ENCODE measurements at places on chromosomes 1 and 21. TPM values are rescaled to one million over a fixed set of nuclear protein-coding genes. Genes with fewer than 3 reads are reported as not detected.

Gene NPHS2
- not detected for polyA plus RNA-seq

Gene AGRN
- 13.2 TPM for polyA plus RNA-seq

Gene ERI3
- polyA plus RNA-seq, result 56.4 TPM

Gene LYSMD1
- polyA plus RNA-seq, result 3.6 TPM

Gene CYYR1
- polyA plus RNA-seq, result 25.1 TPM

DNA sequence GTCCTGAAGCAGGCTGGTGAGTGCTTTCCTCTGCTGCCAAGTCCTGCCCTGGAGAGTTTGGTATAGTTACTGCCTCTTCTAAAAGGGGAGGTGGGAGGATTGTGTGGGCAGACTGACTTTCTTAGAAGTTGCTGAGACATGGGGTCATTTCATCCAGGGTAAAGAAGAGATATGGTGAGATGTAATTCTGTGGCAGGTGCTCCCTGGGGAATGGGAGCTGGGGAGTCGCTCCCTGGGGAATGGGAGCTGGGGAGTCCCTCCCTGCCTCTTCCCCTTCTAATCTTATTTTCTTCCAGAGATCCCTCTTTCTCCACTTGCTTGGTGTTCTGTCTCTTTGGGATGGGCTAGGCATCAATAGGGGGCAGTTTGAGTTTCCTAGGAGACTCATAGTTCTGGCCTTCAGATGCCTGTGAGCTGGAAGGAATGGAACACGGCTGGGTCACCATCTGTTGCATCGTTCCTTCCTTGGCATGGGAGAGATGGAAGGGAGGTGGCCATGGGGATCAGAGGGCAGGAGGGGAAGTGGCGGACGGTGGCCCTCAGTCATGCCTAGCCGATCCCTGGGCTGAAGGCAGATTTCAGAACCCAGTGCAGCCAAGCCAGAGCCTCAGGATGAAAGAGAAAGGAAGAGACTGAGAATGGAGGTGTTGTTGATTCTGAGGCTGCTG, 59.0 kb downstream of the NFASC start:
- DNase-seq, result no peak

- peak; percentile 60 for DNase-seq
Measured at GRCh38 chr1:64004451-64005025, 198.9 kb upstream of the UBE2U start.

- DNase-seq, result no peak
Measured at GRCh38 chr21:14737284-14737691, 191.2 kb upstream of the SAMSN1 start.

GRCh38 chr1:165073185-165074007, 283.1 kb downstream of the LMX1A start:
- DNase-seq, result peak; percentile 86

GRCh38 chr1:243748706-243749283, 101.2 kb downstream of the AKT3 start:
- peak; percentile 86 for DNase-seq

Data from GM23338 (cell line).